IMR-90 (cell line): ENCODE measurements at places on chromosomes 16 and 17. TPM values are rescaled to one million over a fixed set of nuclear protein-coding genes. Genes with fewer than 3 reads are reported as not detected.

DNA sequence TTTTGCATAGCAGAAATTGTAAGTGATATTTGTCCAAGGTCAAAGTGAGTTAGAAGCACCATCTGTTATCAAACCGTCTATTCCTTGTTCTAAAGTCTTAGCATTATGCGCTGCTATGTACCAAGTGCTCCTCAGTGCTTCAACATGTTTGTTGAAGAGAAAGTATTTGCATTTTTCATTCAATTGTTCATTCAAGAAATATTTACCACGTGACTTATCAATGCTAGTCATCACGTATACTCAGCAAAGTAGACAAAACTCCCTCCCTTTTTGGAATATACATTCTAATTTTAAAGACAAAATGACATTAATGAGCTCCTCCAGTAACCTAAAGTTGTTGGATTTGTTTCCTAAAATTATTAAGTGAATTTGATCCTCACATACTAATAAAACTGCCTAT lies 388.0 kb upstream of the CDH8 start:
- DNase-seq, result no peak
- H3K36me3 ChIP-seq, result no peaks in the 10 kb centered on the region
- no peak overlapping the region for H3K4me3 ChIP-seq
- H3K27me3 ChIP-seq, result no peaks in the 10 kb centered on the region

GRCh38 chr16:88920618-88921590 lies 54.4 kb upstream of the PABPN1L start:
- no peaks in the 10 kb centered on the region for H3K36me3 ChIP-seq
- peak; percentile 61 for DNase-seq
- H3K4me1 ChIP-seq, result peaks cover 10% of the 10 kb centered on the region; the same call in 1 of the 2 replicates
- H3K4me3 ChIP-seq, result no peak overlapping the region
- peaks cover 6% of the 10 kb centered on the region; the same call in 1 of the 2 replicates for H3K27me3 ChIP-seq
- H3K27ac ChIP-seq, result no peak overlapping the region

The AANAT gene
- not detected in 2 replicates for total RNA-seq

DNA sequence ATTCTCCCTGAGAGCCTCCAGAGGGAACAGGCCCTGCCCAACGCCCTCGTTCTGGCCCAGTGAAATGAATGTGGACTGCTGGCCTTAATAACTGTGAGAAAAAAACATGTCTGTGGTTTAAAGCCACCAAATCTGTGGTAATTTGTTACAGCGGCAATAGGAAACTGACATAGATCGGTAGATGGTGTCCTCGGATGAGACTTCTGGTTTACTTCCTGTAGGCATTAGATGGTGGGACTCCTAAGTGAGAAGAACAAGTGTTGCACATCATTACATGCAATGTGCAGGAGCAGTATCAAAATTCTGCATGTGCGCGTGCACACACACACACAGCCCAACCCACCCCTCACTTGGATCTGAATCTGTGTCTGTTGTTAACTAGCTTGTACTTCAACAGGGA lies 42.0 kb downstream of the CDK5R1 start:
- DNase-seq, result no peak
- no peak overlapping the region for H3K27ac ChIP-seq
- no peaks in the 10 kb centered on the region for H3K4me1 ChIP-seq
- peaks cover 13% of the 10 kb centered on the region for H3K27me3 ChIP-seq
- no peak overlapping the region for H3K4me3 ChIP-seq

DNA sequence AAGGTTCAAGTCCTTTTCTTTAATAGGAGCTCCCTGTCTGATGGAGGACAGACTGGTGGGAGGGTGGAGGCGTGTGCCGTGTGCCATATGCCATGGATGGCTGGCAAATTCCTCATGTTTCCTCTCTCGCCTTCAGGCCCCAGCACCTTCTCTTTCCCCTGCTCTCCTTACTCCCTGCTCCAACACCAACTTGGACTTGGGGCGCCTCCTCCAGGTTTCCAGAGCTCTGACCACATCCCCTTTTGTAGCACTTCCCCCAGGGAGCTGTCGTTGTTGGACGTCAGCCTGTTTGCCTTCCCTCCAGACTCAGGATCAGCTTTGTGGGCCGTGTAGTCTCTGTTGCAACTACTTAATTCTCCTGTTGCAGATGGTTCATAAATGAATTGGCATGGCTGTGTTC lies 30.7 kb downstream of the TMC7 start:
- no peak for DNase-seq
- no peaks in the 10 kb centered on the region for H3K36me3 ChIP-seq
- no peak overlapping the region for H3K4me3 ChIP-seq
- no peaks in the 10 kb centered on the region for H3K4me1 ChIP-seq
- H3K27ac ChIP-seq, result no peak overlapping the region

- H3K4me1 ChIP-seq, result no peaks in the 10 kb centered on the region; the same call in 1 of the 2 replicates
- H3K36me3 ChIP-seq, result no peaks in the 10 kb centered on the region
- H3K27me3 ChIP-seq, result peaks cover 51% of the 10 kb centered on the region
- H3K27ac ChIP-seq, result no peak overlapping the region
- peak; percentile 62 for DNase-seq
Measured at GRCh38 chr17:68200689-68201417, 47.0 kb upstream of the AMZ2 start.

The OR3A2 gene
- not detected in 2 replicates for total RNA-seq

GRCh38 chr16:84842516-84843148 lies 22.8 kb downstream of the CRISPLD2 start:
- DNase-seq, result no peak
- no peaks in the 10 kb centered on the region for H3K27me3 ChIP-seq
- peaks cover 23% of the 10 kb centered on the region for H3K4me1 ChIP-seq
- H3K36me3 ChIP-seq, result peaks cover 56% of the 10 kb centered on the region
- H3K27ac ChIP-seq, result no peak overlapping the region

The AMZ2 gene
- 90.2 and 100.0 TPM in 2 replicates for total RNA-seq

The ZFP3 gene
- total RNA-seq, result 0.54 and 0.83 TPM in 2 replicates

The PRM3 gene
- total RNA-seq, result not detected in 2 replicates

The SLC5A11 gene
- total RNA-seq, result under 0.01 TPM in 1 of 2 replicates, not detected in the other

DNA sequence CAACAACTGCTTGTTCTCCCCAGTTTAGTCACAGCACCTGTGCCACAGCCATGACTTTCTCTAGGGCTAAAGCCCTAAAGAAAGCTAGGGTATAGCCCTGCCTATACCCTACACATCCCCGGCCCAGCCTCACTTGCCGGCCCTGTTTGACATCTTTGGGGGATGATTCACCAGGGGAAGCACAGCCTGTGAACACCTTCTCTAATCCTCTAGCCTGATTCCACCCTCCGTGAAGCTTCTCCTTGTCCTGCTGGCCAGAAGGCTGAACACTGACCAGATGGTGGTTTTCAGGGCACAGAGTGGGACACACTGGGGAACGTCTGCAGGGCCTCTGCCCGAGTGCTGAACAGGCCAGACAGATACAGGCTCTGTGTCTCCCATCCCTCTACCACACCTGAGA lies 6.0 kb downstream of the CLEC16A start:
- no peak overlapping the region for H3K27ac ChIP-seq
- no peak for DNase-seq
- H3K4me1 ChIP-seq, result peaks cover 22% of the 10 kb centered on the region
- H3K4me3 ChIP-seq, result no peak overlapping the region
- H3K36me3 ChIP-seq, result no peaks in the 10 kb centered on the region
- H3K27me3 ChIP-seq, result no peaks in the 10 kb centered on the region

The GDE1 gene
- 62.4 and 64.2 TPM in 2 replicates for total RNA-seq

- no peak overlapping the region for H3K27ac ChIP-seq
- H3K27me3 ChIP-seq, result peaks cover 2% of the 10 kb centered on the region; the same call in 1 of the 2 replicates
- peaks cover 10% of the 10 kb centered on the region; the same call in 1 of the 2 replicates for H3K36me3 ChIP-seq
- DNase-seq, result no peak
Measured at GRCh38 chr17:44360144-44360533, 3.5 kb downstream of the FAM171A2 start.

GRCh38 chr17:81332914-81333528 lies 37.9 kb upstream of the SLC38A10 start:
- peaks cover 40% of the 10 kb centered on the region for H3K27me3 ChIP-seq
- peaks cover 17% of the 10 kb centered on the region for H3K4me1 ChIP-seq
- no peaks in the 10 kb centered on the region for H3K36me3 ChIP-seq
- no peak for DNase-seq

DNA sequence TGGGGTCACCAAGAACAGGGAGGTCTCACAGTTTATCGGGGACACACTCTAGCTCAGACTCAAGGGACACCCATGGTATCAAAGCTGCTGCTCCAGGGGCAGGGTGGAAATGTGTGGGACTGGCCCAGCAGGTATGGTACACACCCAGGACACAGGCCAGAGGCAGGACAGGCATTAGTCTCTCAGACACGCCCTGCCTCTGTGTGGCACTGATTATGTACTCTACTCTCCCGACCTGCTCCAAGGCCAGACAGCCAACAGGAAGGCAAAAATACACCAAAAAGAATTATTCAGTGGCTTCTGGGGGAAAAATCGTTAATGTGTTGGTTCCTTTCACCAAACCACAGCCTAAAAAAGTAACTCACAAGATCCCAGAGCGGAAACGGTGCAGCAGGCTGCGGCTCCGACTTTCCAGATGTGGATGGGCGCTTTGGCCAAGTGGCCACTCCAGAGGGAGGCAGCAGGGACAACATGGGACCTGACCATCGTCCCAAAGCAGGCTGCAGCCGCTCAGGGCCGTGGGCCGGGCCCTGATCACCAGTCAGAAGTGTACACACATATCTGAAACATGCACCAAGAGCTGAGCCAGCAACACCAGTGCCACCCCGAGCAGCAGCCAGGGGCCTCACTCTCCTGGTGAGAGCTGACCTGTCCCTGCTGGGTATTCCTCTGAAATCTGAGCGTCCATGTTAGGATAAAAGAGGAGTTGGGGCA lies 1.0 kb upstream of the SIRT7 start:
- no peaks in the 10 kb centered on the region for H3K27me3 ChIP-seq
- H3K27ac ChIP-seq, result no peak overlapping the region
- H3K36me3 ChIP-seq, result peaks cover 54% of the 10 kb centered on the region
- no peak for DNase-seq
- peaks cover 25% of the 10 kb centered on the region for H3K4me1 ChIP-seq
